ENCODE measurements at places on chromosomes 4 and X.

GRCh38 chr4:36164900-36165630 lies 79.2 kb downstream of the ARAP2 start:
- no peak for DNase-seq

GRCh38 chr4:120921456-120922380 lies 808 bp downstream of the PRDM5 start:
- peak; percentile 7 for DNase-seq

DNA sequence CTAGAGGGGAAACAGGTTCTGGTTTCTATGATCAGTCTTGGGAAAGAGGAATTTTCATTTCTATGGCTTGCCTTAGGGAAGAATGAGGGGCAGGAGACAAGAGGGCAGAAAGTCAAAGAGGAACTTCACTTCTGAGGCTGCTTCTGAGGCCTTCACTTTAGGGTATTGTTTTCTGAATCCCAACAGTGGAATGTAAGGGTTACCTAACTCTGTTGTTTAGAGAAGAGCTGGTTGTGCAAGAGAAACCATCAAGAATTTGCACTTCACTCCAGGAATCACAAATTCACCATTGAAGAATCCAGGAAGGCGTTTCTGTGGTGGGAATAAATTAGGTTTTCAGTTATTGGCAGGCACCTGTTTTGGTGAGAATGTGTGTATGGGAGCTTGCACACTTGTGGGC lies 126.7 kb upstream of the AMOT start:
- DNase-seq, result no peak

GRCh38 chr4:140719022-140719421 lies 37.2 kb downstream of the TBC1D9 start:
- DNase-seq, result no peak

DNA sequence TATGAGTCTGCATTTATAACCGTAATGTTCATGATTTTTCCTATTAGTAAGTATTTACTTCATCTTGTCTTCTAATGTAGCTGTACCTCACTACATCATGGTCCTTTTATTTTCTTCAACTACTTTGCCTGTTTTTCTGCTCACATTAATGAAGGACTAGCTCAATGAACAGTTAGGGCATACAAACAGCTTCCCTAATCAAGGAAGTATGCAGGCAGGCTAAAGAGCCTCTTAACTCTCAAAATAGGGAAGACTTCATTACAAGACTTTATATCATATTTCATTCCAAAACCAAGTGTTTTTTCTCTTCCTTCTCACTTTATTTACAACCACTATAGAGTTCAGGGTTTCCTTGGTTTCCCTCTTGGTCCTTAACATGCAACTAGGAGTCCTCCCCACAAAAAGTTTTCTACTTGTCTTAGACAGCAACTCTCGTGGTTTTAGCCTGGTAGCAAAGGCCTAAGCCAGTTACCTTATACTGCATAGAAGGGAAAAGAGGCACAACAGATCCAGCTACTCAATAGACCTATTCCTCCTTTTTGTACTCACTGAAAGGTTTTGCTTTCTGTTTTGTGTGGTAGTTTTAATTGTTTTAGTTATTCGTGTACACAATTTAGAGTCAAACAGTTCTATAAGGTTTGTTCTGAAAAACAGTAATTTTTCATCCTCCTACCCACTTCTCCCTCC lies 40.8 kb downstream of the SMIM14 start:
- no peak for DNase-seq

GRCh38 chr4:146998157-146998556 lies 52.5 kb upstream of the TTC29 start:
- DNase-seq, result no peak

DNA sequence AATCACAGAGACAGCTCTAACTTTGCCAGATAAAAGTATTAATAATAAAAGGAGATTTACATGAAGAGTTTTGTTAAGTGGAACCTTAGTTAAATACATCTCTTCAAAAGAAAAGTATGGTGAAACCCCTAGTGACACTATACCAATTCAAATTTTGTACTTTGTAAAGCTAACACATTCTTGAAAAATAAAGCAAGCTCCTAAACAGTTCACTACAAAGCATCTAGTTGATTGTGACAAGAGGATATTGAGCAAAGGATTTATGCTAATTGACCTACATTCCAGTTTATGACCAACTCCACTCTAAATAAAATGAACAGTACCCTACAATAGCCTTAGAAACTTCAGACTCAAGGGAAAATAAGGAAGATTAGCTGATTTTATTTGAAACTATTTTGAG lies 69.4 kb upstream of the WDR17 start:
- no peak for DNase-seq

DNA sequence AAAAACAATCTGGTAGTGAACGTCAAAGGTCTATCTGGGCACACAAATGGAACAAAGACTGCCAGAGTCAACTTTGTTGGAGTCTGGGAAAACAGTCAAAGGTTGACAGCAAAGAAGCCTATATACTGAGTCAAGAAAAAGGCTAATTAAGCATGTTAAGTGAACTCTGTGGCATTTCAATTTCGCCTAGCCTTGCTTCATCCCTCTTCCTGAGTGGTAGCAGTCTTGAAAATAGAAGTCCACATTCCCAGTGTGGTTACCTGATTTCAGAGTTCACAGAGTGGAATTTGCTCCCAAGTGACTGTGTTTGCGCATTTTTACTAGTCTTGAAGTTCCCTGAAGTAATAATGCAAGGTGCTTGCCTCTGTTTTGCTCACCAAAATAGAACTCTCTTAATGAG lies 760.0 kb downstream of the FSTL5 start:
- no peak for DNase-seq

- no peak for DNase-seq
Observed at GRCh38 chr4:16056681-16057385, 27.0 kb downstream of the PROM1 start.

GRCh38 chr4:69731847-69732246 lies 28.6 kb downstream of the SULT1B1 start:
- no peak for DNase-seq

- DNase-seq, result no peak
Observed at GRCh38 chr4:108383157-108383556, 214.4 kb upstream of the LEF1 start.

DNA sequence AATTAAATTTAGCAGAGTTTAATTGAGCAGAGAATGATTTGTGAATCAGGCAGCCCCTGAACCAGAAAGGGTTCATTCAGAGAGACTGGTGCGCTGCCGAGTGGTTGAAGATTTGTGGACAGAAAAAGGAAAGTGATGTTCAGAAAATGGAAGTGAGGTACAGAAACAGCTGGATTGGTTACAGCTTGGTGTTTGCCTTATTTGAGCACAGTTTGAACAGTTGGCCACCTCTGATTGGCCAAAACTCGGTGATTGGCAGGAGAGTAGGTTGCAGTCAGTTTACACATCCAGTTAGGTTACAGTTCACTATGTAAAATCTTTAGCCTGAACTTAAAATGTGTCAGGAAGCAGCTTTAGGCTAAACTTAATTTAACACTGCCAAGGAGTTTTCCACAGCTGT lies 14.9 kb downstream of the MID1IP1 start:
- no peak for DNase-seq

DNA sequence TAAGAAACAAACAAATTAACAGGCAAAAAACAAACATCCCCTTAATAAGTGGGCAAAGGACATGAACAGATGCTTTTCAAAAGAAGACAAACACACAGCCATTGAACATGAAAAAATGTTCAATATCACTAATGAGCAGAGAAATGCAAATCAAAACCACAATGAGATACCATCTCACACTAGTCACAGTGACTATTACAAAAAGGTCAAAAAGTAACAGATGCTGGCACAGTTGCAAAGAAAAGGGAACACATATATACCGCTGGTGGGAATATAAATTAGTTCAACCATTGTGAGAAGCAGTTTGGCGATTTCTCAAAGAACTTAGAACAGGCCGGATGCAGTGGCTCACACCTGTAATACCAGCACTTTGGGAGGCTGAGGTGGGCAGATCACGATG lies 146.1 kb upstream of the NEIL3 start:
- DNase-seq, result no peak

DNA sequence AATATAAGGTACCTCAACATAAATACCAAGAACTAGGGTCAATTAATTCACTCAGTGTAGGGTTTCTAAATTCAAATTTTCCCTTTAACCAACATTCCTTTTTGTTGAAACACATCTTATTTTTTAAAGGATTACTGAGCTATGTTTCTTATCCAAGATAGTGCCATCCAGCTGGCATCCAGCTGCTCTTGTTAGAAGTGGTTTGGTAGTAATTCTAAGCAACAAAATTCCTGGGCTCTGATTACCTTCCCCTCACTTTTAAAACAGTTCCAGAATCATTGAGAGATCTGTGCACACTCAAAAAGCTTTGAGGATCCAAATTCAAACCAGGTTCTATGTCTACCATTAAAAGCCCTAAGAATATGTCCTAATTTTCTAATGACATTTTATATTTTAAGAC lies 583.7 kb downstream of the TRIML1 start:
- DNase-seq, result no peak

DNA sequence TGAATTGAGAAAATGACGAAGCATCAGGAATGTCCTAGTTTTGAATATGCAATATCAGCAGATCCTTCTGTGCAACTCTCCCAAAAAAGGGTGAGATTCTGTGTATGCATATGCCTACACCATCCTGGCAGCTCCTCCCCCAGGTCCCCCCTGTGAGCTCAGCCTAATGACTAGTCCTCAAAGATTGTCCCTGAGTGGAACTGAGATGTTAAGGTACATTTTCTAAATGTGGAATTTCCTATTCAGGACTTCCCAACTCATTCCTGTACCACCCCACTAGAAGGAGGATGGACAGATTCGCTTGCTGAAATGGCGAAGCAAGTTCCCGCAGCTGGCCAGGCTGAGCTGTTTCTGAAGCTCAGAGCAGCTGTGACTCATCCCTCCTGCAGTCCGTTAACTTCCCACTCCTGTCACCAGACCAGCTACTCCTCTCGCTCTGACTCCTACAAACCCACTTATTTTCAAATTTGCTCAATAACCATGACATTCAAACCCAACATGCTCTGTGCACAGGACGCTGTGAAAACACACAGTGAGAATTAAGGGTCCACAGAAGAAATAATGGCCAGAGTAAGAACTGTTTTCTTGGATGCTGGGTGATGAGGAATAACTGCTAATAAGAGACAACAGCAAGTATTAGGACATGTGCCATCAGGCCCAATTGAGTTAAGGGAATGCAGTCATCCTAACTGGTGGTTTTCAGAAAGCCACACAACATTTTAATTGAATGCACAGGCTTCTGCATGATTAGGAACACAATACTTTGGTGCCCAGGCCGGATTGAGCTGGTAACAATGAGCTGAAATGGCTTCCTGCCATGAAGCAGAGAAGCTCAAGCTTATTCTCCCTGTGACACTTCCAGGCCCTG lies 40.0 kb upstream of the IRF2 start:
- DNase-seq, result peak; percentile 18

- no peak for DNase-seq
Observed at GRCh38 chr4:105139646-105140045, 7.0 kb upstream of the TET2 start.

DNA sequence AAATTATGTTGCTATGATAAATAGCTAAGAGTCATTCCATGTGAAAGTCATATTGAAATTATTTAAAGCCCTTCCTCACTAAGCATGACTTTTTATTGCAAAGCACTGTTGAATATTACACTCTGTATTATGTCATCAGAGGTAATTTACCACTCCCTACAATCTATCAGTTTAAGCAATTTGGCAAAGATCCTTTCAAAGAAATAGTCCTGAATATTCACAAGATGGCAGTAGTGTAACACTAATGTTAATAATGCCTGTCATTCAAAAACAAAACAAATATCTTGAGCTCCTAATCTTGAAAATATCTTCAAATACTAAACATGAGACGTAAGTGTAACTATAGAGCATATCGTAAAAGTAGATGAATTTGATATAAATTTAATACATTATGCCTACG lies 208.6 kb upstream of the TECRL start:
- no peak for DNase-seq

DNA sequence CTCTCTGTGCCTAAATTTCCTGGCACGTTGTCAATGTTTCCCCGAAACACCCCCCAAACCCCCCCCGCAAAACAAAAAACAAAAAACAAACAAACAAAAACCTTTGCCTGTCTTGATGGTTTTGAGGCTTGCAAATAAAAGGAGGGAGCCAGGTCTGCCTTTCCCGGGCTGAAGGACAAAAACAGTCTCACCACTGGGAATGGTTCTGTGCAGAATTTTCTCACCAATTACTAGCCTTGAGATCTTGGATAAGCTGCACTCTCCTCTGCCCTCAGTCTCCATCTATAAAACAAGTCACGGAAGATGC lies 15.5 kb downstream of the NKX3-2 start:
- DNase-seq, result no peak

GRCh38 chrX:131675596-131676194 lies 131.8 kb downstream of the OR13H1 start:
- DNase-seq, result no peak

DNA sequence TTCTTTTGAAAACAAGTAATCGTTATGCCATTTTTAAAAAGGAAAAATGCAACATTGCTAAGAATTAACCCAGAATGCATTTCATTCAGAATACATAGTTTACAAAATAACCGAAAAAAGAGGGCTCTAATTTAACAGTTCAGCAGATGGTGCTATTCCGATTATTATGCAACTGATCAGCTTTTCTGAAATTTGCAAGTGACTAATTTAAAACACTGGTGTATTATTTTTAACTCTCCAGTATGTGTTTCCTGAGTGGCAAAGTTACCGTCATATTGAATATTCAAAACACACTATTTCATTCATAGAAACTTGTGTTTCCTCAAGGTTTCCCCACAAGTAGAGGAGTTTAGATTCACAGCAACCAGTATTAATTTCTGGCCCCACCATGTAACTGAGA lies 21.1 kb downstream of the ZBTB49 start:
- no peak for DNase-seq

- no peak for DNase-seq
Observed at GRCh38 chrX:139759637-139760036, 51.7 kb upstream of the MCF2 start.

DNA sequence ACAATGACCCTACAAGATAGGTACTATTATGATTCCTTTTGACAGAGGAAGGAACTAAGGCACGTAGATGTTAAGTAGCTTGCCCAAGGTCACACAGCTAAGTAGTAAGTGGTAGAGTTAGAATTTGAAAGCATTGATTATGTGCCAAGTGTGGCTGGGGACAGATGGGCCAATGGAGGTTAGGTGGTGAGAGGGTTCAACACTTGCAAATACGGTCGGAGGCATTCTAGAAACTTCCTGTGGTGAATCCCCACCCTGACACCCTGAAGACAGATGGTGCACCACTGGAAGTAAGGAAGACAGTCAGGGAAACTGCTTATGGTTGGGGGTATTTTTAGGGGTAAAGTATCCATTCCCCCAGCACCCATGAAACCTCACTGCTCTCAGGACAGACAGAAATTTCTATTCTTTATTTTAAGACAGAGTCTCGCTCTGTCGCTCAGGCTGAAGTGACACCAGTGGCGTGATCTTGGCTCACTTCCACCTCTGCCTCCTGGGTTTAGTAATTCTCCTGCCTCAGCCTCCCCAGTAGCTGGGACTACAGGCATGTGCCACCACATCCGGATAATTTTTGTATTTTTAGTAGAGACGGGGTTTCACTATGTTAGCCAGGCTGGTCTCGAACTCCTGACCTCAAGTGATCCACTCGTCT lies 142.5 kb downstream of the RASL11B start:
- DNase-seq, result no peak

DNA sequence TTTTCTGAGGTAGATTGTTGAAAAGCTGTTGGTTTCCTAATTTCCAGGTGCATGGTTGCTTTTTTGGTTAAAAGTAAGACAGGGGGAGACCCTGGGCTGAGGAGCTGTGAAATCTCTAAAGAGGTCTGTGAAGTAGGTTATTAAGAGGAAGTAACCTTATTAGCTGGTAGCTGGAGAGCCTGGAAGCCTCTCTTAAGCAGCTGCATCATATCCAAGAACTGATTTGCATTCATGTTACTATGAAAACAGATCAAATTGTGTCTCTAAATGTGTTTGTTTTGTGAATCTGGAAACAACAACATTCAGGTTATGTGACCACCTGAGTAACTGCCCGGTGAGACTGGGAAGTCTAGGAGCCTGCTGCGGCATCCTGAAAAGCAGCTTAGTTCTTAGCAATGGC lies 54.1 kb downstream of the ARHGAP10 start:
- DNase-seq, result no peak

Data from stimulated activated CD8-positive, alpha-beta memory T cell treated with anti-CD3 and anti-CD28 coated beads, Interleukin-15, amount 100 ng/mL, for 24 hours (primary cell).